ENCODE measurements at places on chromosomes 11 and 22.

DNA sequence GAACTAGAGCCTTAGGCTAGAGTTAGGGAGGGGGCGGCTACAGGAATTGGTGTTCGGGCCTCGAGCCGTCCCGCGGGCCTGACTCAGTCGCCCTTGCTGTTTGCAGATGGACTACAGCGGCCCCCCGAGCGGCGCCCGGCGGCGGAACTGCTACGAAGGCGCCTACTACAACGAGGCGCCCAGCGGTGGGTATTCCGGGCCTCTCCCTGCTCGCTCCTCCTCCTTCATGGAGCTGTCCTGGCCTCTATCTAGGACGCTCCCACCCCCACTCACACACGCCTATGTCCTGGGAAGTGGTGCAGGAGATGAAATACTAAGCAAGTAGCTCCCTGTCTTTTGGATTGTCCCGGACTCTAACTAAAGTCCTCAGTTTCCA lies 1.4 kb downstream of the MYOD1 start:
- DNase-seq: no peak

GRCh38 chr22:30422481-30423300 lies 2.9 kb upstream of the MTFP1 start:
- no peak for DNase-seq

DNA sequence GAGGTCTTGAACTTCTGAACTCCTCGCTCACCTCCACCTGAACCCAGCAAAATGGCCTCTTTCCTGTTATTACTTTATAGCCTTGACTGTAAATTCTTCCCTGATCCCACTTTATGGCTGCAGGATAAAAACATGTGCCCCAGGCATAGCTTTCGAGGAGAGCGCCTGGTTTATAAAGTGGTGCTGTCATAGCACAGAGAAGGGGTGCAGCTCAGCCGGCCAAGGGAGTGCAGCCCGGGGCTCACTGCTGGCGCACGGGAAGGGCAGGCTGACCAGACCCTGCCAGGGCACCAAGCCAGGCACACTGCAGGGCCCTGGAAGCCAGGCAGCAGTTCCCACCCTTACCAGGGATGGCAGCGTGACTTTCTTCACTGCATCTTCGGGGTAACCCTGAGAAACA lies 50.9 kb downstream of the ISX start:
- no peak for DNase-seq

DNA sequence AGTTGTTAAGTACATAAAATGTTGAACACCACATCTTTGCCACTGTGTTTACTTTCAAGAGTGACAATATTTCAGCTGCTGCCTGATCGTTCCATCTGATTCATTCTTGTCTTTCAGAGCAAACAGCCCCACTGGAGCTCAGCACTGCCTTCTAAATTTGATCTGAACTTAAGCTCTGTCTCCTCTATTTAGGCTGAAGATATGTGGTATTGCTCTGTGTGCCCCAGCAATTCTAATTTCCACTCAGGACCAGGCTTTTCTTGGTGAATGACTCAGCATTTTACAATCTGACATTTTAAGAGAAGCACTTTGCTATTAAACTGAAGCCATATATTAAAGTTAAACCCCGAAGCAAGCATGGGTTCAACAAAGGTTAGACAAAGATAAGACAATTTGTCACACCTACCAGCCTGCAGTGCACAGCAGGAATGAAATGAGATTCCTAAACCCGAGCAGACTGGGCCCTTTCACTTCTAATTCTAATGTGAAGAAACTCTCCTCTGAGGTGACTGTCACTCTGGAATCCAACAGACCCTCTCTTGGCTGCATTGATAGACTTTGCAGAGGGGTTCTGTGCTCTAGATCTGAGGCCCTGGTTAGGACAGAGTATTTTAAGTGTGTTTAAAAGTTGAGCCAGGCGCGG lies 41.7 kb upstream of the PLET1 start:
- DNase-seq: no peak

- no peak for DNase-seq
These were observed 43.5 kb downstream of the GNB1L start for GRCh38 chr22:19811211-19811621.

DNA sequence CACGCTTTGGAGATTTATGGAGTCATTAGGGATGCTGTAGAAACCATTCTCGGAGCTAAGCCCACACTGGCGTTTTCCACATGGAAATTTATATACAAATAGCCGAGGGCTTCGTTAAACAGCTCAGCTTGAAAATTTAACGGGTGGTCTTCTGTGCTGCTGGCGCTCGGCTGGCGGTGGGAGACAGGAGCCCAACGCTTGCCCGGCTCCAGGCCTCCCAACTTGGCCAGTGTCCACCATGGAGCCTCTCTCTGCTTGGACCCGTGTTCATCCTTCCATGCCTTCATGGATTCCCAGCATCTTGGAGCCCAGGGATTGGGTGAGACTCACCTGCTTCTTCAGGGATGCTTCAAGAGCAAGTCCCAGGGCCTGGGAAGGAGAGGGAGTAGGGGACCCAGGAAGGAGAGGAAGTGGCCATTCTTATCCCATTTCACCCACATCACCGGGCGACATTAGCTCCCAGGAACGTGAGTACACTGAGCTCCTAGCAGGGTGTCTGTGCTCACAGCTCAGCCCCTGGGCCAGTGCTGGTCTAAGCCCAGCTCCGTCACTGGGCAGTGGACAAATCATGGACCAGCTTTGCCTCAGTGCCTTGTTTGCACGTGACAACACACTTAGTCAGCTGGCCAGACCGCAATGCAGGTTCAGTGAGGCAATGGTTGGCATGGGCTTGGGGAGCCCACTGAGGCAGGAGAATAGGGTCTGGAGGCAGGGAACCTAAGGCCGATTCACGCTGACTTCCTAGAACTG lies 944.3 kb downstream of the BRD1 start:
- no peak for DNase-seq

DNA sequence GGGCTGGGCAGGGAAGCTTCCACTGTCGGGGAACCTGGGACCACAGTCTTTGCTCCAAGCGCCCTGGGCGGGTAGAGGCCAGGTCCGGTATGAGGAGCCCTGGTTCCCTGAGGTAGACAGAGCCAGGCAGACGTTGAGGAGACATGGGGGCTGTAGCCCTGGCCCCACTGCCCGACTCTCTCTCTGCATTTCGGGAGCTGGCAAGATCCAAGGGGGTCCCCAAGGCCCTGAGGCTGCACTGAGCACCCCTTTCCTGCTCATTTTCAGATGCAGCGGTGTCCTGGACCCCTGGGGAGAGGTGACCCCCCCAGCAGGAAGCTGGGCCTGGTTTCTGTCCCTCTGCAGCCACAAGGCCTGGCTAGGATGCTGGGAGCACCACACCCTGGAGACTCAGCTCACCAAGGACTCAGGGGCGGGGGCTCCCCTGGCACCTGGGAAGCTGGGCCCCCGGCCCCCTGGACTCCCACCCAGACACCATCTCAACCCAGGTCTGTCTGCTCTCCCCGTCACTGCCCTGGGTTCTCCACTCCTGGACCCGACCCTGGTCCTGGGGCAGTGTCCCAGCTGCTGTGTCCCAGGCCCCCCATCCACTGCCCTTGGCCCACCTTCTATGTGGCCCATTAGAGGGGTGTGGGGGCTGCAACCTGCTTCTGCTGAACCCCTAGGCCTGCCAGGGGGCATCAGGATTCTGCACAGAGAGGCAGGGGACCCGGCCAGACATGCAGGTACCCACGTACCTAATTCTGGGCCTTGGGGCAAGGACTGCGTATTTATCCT lies 15.0 kb upstream of the MUC6 start:
- DNase-seq: no peak

DNA sequence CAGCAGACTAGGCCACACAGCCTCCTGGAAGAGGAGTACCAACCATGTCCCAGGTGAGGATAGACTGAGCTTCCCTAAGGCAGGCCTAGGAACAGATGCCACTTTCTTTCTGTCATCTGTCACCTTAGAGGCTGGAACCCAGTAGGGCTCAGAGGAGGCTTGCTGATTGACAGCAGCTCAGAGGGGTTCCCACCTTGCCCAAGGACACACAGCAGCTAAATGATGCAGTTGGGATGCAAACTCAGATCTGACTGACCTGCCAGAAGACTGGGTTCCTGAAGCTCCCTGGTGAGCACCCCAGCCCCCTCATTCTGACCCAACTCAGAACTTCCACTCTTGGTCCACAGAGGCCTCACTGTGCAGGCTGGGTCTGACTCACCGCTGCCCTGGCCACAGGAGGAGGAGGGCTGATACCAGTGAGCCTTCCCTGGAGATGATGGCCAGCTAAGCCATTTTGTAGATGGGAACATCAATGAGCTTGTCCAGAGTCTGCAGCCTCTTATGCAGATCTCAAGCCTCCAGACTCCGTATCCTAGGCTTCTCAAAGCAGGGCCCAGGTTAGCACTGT lies 14.0 kb downstream of the CAPN5 start:
- DNase-seq: no peak

DNA sequence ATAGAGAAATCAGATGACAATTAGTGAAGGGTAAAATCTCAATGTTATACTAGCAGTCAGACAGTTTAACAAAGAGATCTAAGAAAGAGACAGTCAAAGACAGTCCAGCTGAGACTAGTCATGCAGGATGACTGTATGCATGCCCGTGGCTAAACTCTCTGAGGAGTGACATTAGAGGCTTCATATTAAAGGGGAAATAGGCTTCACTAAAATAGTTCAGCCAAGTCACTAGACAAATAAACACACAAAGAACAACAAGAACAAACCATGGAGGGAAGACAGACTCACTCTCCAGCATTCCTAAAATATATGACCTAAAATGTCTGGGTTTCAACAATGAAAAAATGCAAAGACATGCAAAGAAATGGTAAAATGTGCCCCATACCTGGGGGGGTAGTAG lies 18.6 kb upstream of the APLNR start:
- DNase-seq: no peak

DNA sequence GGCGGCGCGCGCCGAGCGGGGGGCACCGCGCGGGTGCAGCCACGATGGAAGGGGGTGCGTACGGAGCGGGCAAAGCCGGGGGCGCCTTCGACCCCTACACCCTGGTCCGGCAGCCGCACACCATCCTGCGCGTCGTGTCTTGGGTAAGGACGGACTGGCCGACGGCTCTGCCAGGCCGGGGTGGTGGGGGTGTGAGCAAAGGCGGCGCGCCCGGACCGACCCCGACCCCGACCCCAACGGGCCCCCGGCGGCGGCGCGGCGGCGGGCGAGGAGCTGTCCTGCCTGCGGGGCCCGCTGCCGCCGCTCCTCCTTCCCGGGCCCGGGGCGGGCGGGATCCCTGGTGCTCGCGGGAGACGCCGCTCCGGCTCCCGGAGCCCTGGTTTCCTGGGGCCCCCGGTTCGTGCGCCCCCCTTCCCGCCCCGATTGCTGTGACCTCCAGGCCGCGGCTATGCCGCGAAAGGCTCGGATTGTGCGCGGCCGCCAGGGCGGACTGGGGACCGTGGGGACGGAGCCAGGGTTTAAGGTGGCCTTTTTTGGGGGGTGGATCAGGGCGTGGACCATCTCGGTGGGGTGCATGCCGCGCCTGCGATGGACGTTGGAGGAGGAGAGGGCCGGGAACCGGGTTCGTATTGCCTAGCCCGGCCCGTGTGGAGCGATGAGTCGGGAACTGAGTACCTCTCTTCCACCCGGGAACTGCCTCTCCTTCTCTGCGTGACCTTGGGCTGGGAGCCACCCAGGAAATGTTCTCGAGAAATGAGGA lies at the start of gene SYNGR1:
TSS of gene SYNGR1 (plus strand) at position 25 of the 760 bp plus-strand sequence. CDS start at position 45, 20 bp downstream.
- DNase-seq: no peak

GRCh38 chr11:131145791-131146190 lies 224.6 kb upstream of the NTM start:
- DNase-seq: no peak

- no peak for DNase-seq
These were observed 32.1 kb downstream of the SERPIND1 start for GRCh38 chr22:20805972-20806471.

- DNase-seq: no peak
These were observed 126.3 kb downstream of the MICAL2 start for GRCh38 chr11:12236744-12237101.

DNA sequence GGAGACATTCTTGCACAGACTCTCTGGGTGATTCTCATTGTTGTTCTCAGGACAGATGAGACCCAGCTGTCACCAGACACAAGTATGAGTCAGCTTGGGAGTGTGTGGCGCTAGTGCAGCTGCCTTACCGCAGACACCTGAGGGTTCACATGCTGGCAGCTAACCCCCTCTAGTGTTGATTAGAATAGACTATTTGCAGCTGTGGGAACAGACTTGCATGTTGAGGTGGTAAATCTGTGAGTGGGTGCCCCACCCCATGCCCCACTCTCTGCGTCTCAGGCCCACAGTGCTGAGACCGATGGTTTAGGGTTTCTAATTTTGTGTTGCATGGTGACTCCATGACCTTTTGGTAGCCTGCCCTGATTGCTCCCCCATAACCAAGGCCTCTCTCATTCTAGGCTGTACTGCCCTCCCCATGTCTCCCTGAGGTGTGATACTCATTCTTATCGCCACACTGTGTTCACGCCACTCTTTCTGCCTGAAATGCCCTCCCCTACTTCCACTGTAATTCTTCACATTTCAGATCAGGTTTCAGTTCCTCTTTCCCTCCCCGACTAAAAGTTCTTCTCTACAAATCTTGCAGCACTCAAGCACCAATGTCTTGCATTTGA lies 73.7 kb upstream of the KIRREL3 start:
- no peak for DNase-seq

DNA sequence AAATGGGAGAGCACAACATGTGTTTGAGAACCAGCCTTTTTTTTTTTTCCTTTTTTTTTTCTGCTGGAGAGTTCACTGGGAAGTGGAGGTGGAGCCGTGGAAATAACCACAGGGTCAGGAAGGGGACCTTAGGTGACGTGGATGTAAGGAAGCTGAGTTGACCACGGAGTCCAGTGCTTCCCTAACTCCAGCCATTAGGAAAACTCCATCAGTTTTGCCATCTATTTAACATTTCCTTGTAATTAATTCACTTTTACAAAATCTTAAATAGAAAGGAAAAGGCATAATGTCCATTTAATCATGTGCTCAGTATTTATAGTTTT lies 2.0 kb upstream of the CDK2AP2 start:
- no peak for DNase-seq

GRCh38 chr11:95338430-95338991 lies 107.5 kb upstream of the SESN3 start:
- no peak for DNase-seq

- DNase-seq: no peak
These were observed 10.4 kb upstream of the CCDC34 start for GRCh38 chr11:27373392-27373791.

GRCh38 chr11:75355051-75355450 lies 3.6 kb upstream of the ARRB1 start:
- DNase-seq: no peak

DNA sequence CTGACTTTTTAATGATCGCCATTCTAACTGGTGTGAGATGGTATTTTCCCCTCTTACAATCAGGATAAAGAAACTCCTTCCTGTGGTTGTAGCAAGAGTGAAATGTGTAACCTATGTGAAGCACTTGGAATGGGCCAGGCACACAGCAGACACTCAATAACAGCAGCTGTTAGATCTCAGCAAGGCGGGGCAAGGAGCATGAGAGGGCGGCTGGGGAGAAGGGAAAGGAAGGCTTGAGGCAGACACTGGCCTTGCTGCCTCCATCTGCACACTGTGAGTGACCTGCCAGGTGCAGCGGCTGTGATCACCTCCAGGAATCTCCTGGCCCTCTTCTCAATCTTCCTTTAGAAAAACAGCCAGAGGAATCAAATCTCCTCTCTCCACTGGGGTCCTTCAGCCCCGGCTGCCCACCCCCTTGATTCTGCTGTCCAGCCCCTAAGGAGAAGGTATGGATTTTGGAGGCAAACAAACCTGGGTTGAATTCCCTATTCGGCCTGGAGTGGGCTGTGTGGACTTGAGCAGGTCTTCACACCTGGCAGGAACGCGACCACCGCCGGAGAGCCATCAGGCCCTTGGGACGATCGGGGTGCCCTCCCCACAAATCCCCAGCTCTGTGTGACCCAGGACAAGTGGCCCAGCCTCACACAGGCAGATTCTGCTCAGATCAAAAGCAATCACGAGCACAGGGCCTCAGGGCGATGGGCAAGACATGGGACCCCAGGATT lies 49.0 kb downstream of the RPUSD4 start:
- no peak for DNase-seq
